ENCODE measurements at places on chromosomes 2 and 18.

DNA sequence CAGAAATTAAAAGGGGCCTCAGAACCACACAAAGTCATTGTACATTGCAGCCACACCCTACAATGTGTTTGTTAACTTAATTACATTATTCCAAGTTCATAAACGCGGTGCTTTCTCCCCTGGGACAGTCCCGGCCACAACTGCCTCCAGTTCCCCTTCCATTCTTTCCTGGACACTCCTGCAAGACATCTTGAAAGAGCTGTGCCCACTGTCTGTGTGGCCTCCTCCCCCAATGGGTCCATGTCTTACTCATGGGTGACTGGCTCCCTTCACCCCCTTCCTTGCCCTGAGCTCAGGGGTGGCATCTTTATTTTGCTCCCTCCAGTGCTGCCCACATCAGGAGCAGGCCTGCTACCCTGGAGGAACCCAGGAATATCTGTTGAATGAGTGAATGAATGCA is 287.7 kb downstream of the MYT1L start:
- DNase-seq: no peak

- no peak for DNase-seq
These were observed 1648.9 kb upstream of the TMEFF2 start for GRCh38 chr2:193843675-193844074.

DNA sequence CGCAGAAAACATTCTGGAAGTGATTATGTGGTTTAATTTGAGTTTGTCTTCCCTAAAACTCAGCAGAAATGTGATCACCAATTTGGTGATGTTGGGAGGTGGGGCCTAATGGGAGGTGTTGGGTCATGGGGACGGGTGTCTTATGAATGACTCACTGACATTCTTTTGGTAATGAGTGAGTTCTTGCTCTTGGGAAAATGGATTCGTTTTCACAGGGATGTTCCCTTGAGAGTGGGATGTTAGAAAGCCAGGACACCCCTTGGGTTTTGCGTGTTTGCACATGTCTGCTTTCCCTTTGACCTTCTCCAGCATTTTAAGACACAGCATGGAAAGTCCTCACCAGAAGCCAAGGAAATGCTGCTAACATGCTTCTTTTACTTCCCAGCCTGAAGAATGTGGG is 321.5 kb upstream of the NT5C1B start:
- peak; percentile 21 for DNase-seq

GRCh38 chr2:151904021-151904420 is 75.8 kb upstream of the ARL5A start:
- DNase-seq: no peak

DNA sequence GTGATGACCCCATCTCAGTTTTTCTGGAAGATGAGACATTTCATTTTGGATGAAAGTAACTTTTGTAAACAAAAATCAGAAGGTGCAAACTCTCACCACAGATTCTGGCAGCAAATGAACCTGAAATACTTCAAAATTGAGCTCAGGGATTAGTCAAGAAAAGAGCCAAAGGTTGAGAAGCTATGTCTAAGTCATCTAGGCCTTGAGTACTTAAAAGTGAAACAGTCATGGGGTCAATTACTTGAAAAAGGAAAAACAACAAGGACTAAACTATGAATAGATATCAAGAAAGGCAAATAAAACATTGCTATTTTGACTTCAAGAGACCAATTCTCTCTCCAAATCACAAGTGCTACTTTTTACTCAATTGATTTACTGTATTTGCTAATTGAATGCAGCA is 285.1 kb downstream of the RBM43 start:
- DNase-seq: no peak

- DNase-seq: no peak
These were observed 142.3 kb upstream of the LRRTM4 start for GRCh38 chr2:77664491-77664890.

DNA sequence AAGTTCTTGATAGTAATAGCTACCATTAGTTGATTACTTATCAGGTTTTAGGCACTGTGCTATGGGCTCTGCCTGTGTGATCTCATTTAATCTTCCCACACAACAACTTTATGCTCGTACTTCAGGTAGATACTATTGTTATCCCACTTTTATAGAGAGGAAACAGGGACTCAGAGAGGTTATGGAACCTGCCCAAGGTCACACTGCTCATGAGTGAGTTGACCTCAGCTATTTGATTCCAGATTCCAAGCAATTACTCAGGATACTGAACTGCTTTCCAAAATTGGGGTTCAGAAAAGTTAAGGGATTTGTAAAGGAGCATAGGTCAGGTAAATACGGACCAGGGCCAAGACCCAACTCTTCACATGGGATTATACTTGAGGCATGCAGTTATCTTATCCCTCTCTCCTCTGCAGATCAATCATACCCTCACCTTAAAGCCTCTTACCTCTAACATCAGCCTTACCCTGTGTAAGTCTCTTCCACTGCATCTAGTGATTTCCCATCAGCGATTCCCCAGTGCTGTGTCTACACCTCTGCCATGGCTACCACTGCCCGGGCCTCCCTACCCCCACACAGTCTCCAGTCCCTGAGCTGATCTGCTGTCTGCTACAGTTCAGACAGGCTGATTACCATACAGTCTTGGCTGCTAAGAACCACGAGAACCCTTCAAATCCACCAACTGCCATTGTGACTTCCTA is 74.4 kb downstream of the ANTXR1 start:
- no peak for DNase-seq

Data from tongue (tissue), 3 donors.